ENCODE measurements at places on chromosomes 1 and 21. TPM values are rescaled to one million over a fixed set of nuclear protein-coding genes. Genes with fewer than 3 reads are reported as not detected.

DNA sequence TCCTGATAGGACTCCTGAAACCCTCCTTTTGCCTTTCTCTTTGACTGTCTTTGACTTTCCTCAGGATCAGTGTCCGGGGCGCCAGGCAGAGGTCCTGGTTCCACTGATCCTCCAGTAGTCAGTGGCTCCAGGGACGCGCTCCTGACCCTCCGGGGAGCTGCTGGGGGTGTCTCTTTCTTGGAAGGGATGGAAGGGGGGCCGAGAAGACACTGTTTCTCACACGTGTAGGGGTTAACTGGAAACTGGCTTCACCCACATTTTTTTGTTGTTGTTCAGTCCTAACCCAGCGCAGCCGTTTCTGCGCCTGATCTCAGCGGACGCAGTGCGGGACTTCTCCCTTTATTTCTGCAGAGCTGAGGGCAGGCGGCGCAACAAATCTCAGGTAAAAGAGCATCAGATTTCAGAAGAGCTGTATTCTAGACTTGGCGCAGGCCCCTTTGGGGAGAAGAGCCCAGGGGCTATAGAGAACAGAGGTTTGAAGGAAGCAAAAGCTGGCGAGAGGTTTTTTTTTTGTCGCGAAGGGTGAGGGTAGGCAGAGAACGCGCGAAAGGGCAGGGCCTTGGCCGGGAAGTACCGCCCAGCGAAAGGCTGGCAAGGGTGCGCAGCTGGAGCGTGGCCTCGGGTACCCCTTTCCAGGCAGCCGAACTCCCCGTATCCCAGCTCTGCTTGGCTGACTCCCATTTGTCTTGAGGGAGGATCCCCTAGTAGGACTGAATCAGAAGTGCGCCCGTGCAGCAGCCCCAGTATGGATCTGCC, 4.3 kb upstream of the LHX9 start:
- H3K4me3 ChIP-seq, result peak overlapping the region; percentile 32
- DNase-seq, result no peak
- H3K27ac ChIP-seq, result no peak overlapping the region
- H3K36me3 ChIP-seq, result no peaks in the 10 kb centered on the region
- H3K4me1 ChIP-seq, result peaks cover 62% of the 10 kb centered on the region

DNA sequence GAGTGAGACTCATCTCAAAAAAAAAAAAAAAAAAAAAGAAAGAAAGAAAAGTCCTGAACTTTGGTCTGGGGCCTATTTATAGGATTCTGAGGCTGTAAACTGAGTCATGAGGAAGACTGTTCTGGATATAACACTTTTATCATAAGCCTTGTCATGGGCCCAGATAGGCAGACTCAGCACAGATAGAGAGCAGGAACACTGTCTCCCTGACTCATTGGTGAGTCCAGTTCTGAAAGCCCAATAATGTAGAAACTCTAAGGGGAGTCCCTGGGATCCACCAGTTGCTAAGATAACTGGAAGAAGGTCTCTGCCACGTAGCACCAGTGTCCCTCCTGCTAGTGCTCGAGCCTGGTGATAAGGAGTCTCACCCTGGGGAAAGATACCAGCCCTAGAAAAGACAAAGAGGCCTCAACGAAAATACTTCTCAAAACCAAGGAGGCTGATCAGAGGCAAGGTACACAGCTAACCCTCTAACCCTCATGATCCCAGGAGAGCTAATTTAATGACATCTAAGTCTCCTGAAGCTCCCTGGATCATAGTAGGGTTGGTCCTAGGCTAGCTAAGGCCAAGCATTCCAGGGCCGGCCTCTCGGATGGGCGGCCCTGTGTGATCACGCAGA, 43.5 kb downstream of the LPAR3 start:
- H3K36me3 ChIP-seq, result no peaks in the 10 kb centered on the region
- no peak overlapping the region for H3K27ac ChIP-seq
- DNase-seq, result no peak

DNA sequence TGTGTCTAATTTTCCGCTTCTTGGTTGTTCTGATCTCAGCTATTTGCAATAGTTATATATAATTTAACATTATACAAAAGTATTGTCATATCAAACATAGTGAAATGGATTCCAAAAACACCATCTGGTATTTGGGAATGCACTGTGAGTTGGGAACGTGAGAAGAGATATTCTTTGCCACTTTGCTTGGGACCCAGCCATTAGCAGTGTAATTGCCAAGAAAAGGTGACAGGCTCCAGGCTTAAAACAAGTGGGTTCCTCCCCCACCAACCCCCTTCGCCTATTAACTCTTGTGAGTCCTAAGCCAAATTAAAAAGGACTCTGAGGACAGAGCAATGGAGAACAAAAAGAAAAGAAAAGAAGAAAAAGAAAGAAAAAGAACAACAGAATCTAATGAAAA, 186.7 kb upstream of the NFIA start:
- DNase-seq, result no peak
- no peaks in the 10 kb centered on the region for H3K27me3 ChIP-seq
- no peak overlapping the region for H3K27ac ChIP-seq

- H3K36me3 ChIP-seq, result peaks cover 15% of the 10 kb centered on the region
- H3K4me1 ChIP-seq, result peaks cover 15% of the 10 kb centered on the region
- no peak overlapping the region for H3K27ac ChIP-seq
- no peaks in the 10 kb centered on the region for H3K27me3 ChIP-seq
- H3K4me3 ChIP-seq, result no peak overlapping the region
Measured at GRCh38 chr1:108639899-108640560, 20.9 kb downstream of the HENMT1 start.

Gene ANKRD13C
- 18.0 TPM for total RNA-seq
